ENCODE measurements at places on chromosomes 5 and 9. TPM values are rescaled to one million over a fixed set of nuclear protein-coding genes. Genes with fewer than 3 reads are reported as not detected.

DOK3 gene
- 12.4 TPM for total RNA-seq

DNAH5 gene
- total RNA-seq = 8.0 TPM

CCDC192 gene
- not detected for total RNA-seq

MARCOL gene
- total RNA-seq = not detected

HMMR gene
- total RNA-seq = 42.5 TPM

PTGES gene
- 1.1 TPM for total RNA-seq
